ENCODE measurements at places on chromosomes 11 and 22. TPM values are rescaled to one million over a fixed set of nuclear protein-coding genes. Genes with fewer than 3 reads are reported as not detected.

The TPBGL gene
- 0.26 TPM for total RNA-seq

GRCh38 chr11:69398529-69399492 lies 82.7 kb upstream of the LINC01488 start:
- ATAC-seq: no peak

- ATAC-seq: peak; percentile 100
These were observed 110.1 kb downstream of the NOX4 start for GRCh38 chr11:89381094-89381493.

The OR8H2 gene
- total RNA-seq: not detected

DNA sequence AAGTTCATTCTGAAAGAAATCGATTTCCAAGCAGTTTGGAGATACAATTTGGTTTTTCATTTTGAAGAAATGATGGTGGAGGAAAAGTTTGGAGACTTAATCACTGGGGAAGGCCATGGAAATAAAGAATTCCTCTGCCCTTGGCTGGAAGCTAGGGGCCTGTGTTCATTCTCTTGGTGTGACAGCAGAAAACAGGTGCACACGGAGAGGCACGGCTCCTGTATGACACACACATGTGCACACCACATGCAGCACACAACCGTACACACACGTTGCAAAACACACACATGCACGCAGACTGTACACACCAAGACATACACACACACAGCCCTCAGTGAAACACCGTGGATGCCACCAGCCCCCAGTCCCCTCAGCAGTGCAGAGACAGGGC lies 64.2 kb downstream of the CYTH4 start:
- no peak for ATAC-seq

DNA sequence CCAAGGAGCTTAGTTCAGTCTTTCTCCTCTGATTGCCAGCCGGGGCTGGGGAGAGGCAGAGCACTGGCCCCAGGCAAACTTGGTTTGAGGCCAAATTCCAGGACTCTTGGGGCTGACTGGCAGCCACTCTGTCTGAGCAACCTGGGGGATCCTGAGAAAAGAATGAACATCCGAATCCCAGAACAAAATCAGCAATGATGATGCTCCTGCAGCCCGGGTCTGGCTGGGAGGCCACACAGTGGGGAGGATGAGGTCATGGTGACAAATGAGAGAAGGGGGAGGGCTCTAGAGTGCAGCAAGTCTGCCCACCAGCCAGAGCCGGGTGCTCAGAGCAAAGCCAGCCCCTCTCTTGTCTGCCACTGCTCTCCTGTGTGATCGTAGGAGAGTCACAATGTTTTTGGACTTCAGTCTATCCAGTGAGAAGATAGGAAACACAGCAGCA lies 71.8 kb upstream of the PAX6 start:
- peak; percentile 100 for ATAC-seq

GRCh38 chr11:68153742-68154141 lies 32.6 kb upstream of the CHKA start:
- ATAC-seq: no peak

DNA sequence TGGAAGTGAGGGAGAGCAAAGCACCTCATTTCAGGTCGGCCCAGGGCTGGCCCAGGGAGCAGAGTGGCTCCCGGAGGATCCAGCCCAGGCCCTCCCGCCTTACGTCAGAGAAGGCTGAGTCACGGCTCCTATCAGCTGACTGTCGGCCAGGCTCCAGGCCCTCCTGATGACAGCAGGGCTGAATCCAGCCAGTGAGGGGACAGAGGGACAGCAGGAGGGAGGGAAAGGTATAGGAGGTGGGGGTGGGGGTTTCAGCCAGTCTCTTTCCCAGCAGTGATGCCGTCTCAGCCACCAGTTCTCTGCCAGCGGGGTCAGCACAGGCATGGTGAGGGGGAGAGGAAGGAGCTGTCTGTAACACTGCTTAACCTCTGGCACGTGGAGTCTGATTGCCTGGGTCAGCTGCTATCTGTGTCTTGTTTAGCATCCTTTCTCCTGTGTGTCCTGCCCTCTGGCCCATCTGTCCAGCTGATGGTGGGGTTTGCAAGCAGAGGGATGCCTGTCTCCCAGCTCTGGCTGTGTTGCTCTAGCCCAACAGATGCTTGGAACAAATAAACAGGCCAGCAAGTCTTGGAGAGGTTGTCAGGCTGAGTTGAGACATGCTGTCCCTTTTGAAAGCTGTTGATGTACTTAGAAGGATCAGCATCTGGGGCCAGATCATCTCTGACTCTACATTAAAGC lies 74.0 kb downstream of the ADAMTS15 start:
- peak; percentile 99 for ATAC-seq

The DGAT2 gene
- total RNA-seq: 3.2 TPM

DNA sequence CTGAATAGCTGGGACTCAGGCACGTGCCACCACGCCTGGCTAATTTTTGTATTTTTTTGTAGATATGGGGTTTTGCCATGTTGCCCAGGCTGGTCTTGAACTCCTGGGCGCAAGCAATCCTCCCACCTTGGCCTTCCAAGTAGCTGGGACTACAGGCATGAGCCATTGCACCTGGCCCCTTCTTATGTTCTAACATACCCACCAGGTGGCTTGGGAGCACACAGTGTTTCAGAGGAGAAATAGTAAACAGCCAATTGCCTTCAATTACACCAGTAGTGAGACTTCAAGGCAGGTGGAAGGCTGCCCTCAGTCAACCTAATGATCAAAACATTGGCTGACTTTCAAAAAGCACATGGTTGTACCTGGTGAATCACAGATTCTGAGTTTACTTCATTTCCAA lies 167.2 kb downstream of the SWAP70 start:
- no peak for ATAC-seq

The DNHD1 gene
- 12.4 TPM for total RNA-seq

DNA sequence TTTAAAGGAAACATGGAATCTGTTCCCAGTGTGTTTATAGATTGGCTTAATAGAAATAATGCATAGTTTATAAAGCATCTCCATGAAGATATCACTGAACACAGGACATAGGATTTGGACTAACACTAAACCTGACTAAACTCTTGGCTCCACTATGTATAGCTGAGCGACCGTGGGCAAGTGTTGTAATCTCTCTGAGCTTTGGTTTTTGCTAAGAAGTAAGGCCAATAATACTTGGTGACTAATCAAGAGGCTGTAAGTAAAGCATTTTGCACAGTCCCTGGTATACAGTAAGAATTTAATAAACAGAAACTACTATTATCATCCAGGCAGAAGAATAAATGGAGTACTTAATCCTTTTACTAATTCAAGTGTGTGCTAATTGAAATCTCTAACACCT lies 125.5 kb upstream of the MTMR2 start:
- no peak for ATAC-seq

DNA sequence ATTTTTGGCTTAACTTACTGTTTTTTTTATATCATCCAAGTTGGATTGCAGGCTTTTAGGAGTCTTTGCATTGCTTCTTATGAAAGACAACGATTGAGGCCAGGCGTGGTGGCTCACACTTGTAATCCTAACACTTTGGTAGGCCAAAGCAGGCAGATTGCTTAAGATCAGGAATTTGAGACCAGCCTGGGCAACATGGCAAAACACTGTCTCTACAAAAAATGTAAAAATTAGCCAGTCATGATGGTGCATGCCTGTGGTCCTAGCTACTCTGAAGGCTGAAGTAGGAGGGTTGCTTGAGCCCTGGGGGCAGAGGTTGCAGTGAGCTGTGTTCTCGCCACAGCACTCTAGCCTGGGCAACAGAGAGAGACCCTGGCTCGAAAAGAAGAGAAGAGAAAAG lies 56.6 kb downstream of the BID start:
- no peak for ATAC-seq

The BAIAP2L2 gene
- 0.22 TPM for total RNA-seq

DNA sequence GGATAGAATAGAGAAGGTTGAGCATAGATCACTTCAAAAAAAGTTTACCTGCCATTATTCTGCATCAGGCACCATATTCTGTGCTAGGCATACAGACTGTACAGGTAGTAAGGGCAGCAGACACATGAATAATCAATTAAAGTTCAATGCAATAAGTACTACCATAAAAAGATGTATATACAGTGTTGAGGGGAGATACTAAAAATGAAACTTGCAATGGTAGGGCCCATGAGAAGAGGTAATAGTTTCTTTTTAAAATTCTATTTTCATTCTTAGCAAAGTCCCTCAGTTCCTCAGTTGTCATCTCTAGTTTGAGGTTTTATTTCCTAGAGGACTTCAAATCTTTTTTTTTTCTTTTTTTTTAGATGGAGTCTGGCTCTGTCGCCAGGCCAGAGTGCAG lies 819.9 kb downstream of the FAM181B start:
- ATAC-seq: no peak

The NRGN gene
- total RNA-seq: 12.1 TPM

The DCDC1 gene
- total RNA-seq: 1.7 TPM

DNA sequence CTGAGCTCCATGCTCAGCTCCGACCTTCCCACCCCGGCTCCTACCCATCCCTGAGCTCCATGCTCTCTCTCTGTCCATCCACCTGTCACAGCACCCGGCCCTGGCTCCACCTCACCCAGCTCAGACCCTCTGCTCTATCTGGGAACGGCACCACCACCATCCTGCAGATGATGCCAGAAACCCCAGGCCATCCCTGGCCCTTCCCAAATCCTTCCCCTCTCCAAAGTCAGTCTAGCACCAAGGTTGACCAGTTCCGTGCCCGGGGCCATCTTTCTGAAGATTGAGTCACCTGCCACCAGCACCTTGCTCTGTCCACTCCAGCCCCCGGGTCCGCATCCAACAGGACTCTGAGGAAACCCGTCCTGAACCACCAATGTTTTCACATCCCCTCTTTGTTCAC lies 969.6 kb downstream of the BRD1 start:
- ATAC-seq: no peak

The ENTHD1 gene
- 0.38 TPM for total RNA-seq
